AG08395 (cell line): ENCODE measurements at places on chromosomes 6 and 20.

GRCh38 chr20:23121751-23122320 is 35.7 kb upstream of the CD93 start:
- no peak for DNase-seq

DNA sequence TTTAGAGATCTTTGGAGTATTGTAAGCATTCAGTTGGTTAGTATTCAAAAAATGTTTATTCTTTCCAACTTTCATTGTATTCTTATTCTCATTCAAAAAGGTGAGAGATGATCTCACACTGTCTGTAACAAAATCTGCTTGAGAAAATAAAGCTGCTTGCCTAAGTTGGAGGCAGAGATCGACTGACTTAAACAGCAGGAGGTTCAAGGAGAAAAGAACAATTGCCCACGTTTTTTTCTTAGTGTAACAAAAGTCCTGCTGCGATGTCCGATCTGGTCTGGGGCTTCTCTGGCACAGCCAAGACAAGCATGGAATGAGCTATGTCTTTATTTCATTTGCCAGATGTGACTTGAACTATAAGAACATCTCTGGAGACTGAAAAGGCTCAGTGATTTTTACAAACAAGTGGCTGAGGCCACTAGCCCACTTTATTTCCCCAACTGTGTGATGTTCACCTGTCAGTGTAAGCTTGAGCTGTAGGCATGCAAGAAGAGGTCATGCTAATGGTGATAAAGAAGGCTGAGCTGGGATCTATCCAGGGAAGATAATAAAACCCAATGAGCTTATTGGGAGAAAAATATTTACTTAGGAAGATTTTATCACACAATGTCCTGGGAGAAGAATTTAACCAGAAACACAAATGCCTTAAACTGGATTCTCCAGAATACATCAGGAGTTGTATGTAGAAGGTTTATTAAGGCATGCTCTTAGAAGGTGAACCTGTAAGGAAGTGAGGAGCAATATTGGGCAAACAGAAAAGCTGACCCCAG is 580.1 kb upstream of the BTBD3 start:
- no peak for DNase-seq

- DNase-seq, result peak; percentile 12
Measured at GRCh38 chr6:53896196-53896595, 101.4 kb downstream of the LRRC1 start.

GRCh38 chr6:166277018-166277417 is 31.2 kb downstream of the PRR18 start:
- DNase-seq, result peak; percentile 25

GRCh38 chr20:61543086-61543485 is 291.0 kb downstream of the CDH4 start:
- DNase-seq, result no peak

DNA sequence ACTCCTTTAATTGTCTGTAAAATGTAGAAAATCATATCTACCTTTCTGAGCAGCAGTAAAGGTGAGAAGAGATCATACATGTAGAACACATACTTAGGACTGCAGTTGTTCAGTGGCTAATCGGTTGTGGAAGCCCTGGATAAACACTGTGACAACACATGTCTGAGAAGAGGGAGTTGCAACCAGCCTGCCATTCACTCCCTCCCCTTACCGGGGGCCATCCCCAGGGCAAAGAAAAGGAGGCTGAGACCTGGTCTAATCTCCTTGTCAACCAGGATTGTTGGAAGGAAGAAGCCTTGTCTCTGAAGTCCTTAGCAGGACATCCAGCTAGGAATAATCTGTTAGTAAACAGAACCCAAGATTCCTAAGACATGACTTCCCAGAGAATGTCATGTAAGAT is 462.5 kb upstream of the AGPAT4 start:
- DNase-seq, result no peak

- DNase-seq, result no peak
Measured at GRCh38 chr6:122393351-122393896, 6.0 kb upstream of the HSF2 start.
